Sciatic nerve (tissue), 2 donors: ENCODE measurements at places on chromosomes 2 and 18. TPM values are rescaled to one million over a fixed set of nuclear protein-coding genes. Genes with fewer than 3 reads are reported as not detected.

DNA sequence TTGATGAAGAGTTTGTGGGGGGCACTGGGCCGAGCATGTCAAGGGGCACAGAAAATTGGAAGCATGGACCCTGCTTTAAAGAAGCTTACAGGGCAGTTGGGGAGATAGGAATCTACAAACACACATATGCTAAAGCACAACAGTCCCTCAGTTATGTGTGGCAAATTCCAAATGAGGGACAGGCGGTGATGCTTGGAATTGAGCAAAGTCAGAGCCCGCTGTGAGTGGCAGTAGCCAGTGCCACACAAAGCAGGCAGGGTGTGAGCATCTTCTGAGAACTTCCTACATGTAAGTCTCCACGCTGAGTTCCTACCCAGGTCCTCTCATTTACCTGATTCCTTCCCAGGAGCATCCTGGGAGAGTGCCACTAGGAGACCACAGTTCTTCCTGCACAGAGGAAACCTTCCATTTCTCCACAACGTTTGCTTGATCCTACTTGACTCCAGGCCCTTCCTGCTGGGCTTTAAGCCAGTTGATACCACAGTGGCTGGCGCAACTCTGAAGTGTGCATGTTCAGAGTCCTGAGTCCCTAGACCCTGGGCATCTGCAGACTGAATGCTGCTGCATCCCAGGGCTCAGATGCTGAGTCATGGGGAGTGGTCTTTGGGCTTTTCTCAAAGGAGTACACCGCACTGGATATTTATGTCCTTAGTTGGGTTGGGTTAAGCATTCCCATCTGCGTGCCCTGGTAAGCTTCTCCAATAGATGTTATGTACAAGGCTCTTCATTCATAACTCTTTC, 287.3 kb upstream of the REV1 start:
- DNase-seq = no peak

DNA sequence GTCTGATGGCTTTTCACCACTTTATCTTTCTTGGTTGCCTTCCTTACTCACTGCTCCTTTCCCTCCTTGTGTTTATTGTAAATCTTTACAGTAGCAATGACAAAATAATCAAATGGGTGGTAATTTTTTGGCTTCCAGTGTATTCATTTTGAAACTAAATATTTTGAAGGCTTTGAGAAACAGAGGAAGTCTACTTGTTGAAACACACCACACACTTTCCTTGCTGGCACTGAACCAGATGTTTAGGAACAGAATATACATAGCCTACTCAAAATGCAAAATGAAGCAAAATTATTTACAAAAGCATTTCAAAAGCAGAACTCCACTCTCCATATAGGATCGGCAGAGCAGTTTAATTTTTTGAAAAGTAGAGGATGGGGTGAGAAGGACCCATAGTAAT, 189.8 kb downstream of the LTBP1 start:
- DNase-seq = no peak

- DNase-seq = no peak
These were observed 157.0 kb upstream of the CBLN2 start for GRCh38 chr18:72700961-72701710.

DNA sequence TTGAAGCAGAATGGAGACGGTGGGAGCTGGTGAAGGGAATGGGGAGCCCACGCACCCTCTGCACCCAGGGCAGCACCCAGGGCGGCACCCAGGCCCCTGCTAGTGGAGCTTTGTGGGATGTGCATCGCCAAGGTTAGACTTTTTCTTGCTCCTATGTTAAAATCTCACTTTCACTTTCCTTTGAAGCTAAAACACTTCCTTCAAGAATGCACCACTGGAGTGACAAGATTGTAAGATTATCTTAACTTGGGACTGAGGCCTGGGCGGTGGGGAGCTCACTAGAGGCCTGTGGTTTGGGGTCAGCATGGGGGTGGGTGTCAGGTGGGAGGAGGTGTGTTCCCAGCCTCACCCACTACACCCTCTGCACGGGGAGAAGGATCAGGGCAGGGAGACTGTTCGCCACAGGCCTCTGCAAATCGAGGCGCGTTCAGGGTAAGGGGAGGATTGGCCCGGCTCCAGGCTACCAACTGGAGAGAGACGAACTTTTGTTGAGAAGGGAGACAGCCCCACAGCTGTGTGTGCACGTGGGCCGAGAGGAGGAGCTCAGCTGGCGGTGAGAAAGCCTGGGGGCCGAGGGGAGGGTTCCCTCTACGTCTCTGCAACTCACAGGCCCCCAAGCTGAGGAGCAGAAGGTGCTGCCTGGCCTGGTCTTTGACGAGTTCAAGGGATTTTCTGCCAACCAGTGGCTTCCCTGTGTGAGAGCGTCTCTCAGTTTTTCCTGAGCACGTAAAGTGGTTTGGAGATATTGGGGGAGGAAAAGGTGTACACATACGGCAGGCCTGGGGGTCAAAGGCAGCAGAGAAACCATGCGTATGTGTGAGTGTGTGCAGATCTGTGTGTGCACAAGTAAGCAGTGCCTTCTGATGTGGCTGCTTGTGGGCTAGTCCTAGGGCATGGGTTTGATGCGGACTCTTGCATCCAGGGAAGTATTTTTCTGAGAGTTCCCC, 147.7 kb downstream of the KLHL29 start:
- DNase-seq = no peak

DNA sequence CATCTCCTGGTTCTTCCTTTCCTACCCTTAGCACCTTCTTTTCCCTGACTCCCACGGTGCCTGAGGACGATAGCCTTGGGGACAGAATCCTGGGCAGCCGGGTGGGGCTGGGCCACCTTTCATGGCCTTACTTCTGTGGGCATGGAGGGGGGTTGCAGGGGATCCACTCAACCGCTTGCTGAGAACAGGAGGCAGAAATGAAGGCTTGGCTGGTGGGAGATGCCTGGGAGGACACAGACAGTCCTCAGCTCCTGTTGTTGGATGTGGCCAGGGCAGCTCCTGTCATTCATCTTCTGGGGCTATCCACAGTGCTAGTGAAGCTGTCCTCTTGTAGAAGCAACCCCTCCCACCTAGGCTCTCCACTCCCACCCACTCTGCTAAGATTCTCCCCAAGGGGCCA, 95.5 kb upstream of the CELF4 start:
- no peak for DNase-seq

GRCh38 chr2:60523963-60524362, 29.5 kb downstream of the BCL11A start:
- no peak for DNase-seq

- DNase-seq = no peak
These were observed 849 bp upstream of the VRK2 start for GRCh38 chr2:58045580-58046334.

GRCh38 chr2:78568782-78569373, 456.6 kb upstream of the REG3G start:
- DNase-seq = no peak

GRCh38 chr2:21103274-21103891, 20.4 kb upstream of the TDRD15 start:
- DNase-seq = no peak

DNA sequence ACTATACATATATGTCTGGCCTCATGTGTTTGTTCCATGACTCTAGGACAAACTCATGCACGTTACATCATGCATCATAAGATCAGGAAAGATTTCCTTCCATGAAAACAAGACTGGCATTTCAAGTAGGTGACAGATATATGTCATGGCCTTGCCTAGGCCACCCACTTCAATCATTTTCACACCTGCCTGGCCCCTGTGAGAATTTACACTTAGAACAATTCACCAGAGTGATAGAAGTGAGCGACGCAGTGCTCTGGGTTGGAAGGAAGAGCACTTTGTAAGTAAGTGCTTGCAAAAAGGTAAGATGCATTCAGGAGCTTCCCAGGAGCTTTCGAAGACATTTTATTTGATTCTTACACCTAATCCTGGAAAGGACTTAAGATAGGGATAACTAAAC, 39.5 kb downstream of the TMEM163 start:
- no peak for DNase-seq

DNA sequence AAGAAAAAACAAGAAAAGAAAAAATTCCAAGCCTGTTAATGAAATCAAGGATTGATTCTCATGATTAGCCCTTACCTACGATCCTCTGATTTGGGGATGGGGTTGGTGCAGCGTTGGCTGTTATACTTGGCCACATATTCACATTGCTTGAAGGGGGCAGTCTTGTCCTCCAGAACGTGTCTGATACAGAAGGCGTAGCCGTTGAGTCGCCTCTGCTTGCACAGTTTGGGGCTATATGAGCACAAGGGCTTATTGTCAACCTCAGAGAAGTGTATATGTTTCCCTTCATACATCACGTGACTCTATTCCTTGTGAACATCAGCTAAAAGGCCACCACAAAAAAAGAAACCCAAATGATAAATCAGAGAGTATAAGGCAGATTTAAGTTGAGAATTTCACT, 23.2 kb downstream of the INO80D start:
- DNase-seq = no peak

DNA sequence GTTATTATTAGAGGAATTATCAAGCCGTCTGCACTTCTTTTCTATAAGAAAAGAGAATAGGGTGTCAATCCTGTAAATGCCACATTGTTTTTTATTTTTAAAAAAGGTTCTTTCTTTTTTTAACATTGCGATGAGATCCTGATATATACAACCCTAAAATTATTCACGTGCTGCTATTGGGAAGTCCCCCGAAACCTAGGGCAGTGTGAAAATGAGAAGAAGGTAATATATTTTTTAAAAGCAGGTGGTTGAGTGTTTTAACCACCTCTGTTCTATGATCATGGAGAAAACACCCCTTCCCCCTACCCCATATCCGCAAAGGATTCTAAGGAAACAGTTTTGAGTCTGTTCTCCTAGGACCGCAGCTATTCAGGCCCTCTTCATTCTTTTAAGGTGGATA, 94.5 kb upstream of the KLHL14 start:
- no peak for DNase-seq

DNA sequence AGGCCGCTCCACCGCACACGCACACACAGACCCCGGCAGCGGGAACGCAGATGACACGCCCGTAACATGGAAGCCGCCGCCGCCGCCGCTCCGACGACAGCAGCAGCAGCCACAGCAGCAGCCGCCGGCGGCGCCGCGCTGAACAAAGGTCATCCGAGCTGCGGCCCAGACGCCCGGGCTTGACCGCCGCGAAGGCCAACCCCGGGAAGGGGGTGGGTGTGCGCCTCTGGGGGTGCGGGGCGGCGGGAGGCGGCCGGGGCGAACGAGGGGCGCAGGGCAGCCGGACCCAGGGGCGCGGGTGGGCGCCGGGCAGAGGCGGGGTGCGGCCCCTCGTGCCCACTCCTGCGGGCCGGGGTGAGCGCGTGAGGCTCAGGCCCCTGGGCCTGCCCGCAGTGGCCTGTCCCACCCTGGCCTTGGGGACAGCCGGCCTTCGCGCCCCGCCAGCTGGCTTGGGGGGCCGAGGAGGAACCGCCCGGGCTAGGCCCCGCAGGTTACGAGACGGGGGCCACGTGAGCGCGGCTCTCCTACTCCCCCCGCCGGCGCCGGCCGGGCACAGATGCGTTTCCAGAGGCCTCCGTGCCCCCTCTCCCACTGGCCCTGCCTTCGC, 1.0 kb upstream of the ZNF532 start:
- peak; percentile 77 for DNase-seq

The CDCA7 gene
- 1.0 TPM for total RNA-seq

The PARD3B gene
- total RNA-seq = 100 TPM

The GCKR gene
- 0.71 TPM for total RNA-seq

The UGT1A10 gene
- total RNA-seq = not detected

The LCT gene
- total RNA-seq = 0.04 TPM
